Left kidney (tissue), 8 donors: ENCODE measurements at places on chromosomes 4 and X. TPM values are rescaled to one million over a fixed set of nuclear protein-coding genes. Genes with fewer than 3 reads are reported as not detected.
A peak's percentile ranks its signal among the peaks of the same experiment; 100 is the strongest.

Gene STS
- 6.5 TPM for polyA plus RNA-seq

Gene VCX3A
- not detected for polyA plus RNA-seq

Gene DHRSX
- 27.5 TPM for polyA plus RNA-seq

Gene FAM53A
- 1.4 TPM for polyA plus RNA-seq

DNA sequence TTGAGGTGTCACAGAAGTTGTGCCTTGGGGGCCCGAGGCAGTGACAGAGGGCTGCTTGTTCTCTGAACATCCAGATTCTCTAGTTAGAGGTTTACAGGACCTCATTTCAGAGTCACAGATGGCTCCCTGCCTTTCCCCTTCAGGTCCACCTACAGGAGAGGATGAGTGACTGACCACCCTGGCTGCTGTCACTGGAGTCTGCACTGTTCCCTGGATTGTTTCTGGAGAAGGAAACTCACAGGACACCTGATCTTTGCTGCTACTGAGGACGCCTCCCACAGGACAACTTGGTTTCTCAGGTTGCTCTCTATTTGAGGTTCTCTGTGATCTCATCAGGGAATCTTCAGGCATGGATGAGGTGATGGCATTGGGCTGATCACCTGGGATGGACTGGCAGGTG, 58.3 kb downstream of the GPRIN3 start:
- no peak for DNase-seq

DNA sequence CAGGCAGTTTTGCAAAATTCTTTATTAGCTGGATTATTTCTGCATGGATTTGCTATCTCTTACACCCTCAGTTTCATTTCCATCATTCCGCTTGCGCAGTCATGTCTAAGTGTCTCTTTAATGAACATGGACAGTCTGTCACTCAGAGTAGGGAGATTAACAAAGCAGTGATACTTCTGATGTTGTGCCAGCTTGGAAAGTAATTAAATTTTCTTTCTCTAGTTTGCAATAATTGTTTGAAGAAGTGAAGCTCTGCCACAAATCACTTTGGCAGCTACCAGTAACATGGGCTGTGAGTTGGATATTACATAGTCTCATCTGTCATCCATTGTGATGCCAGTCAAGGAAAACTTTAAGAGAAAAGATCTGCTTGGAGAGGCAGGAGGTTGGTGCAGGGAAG, 324.8 kb upstream of the NWD2 start:
- no peak for DNase-seq

DNA sequence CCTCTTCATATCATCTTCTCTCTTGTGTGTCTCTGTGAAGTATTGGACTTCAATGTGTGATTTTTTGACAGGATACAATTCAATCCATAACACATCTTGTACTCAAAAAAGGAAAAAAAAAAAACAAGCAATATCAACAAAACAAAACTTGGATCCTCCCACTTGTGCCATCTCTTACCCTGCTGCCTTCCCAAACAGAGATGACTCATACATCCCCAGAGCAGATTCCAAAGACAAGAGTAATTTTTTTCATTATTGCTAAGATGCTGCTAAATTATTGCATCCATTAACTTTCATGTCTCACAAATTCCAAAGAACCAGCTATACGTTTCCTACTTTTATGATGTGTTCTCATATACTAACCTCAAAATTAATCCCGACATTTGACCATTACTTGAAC, 479.2 kb downstream of the GBA3 start:
- no peak for DNase-seq

- peak; percentile 51 for DNase-seq
Observed at GRCh38 chr4:147362938-147363337, 118.0 kb upstream of the EDNRA start.
